ENCODE measurements at places on chromosomes 12 and 14.
A peak's percentile ranks its signal among the peaks of the same experiment; 100 is the strongest.

GRCh38 chr12:132723015-132723763 is 12.5 kb downstream of the PGAM5 start:
- no peak for DNase-seq

DNA sequence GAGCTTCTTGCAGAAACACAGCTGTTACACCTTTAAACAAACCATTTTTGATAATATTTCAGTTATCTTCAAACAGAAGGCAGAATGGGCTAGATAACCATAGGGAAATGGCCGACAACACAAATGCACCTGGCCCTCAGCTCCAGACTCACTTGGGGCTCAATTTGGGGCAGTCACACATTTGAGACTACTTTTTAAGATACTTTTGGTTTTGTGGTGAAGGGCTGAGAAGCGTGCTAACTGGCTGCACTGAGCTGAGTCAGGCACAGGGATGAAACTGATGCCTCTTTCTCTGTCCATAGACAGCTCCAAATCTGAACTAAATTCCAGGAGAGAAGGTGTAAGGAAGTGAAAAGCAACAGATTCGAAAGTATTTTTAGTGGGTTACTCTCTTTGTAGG is 18.5 kb upstream of the GRIP1 start:
- no peak for DNase-seq

DNA sequence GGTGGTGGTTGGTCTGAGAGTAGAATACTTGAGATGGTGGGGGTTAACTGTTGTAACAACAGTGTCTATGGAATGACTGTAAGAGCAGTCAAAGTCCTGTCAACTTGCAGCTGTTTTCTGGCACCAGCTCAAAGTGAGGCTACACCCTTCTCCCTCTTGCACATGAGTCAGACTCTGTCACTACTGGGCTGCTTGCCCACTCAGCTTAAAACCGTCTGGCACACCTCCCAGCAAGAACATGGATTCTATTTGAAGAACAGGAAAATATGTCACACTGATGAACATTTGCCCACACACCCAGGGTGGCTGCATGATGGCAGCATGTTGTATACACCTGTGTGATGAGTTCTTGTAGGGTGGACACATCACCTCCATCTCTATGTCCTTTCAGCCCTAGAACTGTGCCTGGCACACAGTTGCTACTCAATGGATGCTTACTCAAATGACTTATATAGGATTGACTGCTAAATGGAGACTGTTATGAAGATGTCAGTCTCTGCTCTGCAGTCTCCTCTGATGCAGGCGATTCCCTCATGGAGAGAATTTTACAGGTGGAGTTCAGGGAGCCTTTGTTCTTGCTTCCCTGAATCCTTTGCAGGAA is 19.3 kb upstream of the SERPINA6 start:
- DNase-seq: no peak

- DNase-seq: no peak
Observed at GRCh38 chr14:36055681-36056225, 120.8 kb downstream of the PTCSC3 start.

- no peak for DNase-seq
Observed at GRCh38 chr12:54933376-54933775, 51.2 kb downstream of the TESPA1 start.

- no peak for DNase-seq
Observed at GRCh38 chr14:99317231-99318090, 45.5 kb upstream of the BCL11B start.

GRCh38 chr14:104689881-104690711 is 678 bp downstream of the INF2 start:
- DNase-seq: peak; percentile 38

DNA sequence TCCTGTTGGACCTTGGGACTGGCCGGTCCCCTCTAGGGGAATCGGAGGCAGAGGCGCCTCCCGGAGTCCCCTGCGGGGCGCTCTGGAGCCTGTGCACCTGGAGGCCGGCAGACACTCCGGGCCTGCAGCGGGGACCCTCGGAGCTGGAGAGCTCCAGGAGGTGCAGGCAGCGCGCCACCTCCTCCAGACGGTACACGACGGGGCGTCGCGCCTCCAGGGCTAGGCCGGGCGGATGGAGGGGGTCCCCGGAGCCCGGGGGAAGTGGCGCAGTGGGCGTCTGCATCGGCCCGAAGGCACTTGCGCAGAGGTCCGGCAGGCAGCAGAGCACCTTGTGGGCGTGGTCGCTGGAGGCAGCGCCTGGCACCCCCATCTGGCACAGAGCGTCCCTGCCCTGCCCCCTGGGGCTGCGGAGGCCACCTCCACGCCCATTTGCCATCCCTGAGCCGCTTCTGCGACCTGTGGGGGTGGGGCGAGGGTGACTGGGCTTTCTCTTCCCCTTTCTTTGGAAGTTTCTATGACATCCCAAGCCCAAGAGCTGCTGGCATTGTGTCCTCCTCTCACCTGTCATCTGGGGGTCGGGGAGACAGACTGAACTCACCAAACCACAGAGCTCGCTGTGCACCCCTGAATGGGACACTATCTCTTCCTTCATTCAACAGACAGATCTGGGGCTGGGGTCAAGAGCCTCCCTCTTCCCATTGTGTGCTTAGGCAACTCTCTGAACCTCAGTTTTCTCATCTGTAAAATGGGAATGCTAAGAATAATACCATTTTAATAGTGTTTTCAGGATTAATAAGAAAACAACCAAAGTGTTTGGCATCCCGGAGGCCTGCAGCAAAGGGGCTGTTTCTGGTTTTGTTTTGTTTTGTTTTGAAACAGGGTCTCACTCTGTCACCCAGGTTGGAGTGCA is 37.5 kb upstream of the CORO1C start:
- DNase-seq: peak; percentile 53

- no peak for DNase-seq
Observed at GRCh38 chr12:45235087-45236025, 19.5 kb downstream of the ANO6 start.

All from retina (tissue), 1 donor.